Hematopoietic multipotent progenitor cell treated with erythropoietin and hydrocortisone succinate and interleukin-3 and kit ligand, for 15 days (in vitro differentiated cells): ENCODE measurements at places on chromosomes 3 and 15.

DNA sequence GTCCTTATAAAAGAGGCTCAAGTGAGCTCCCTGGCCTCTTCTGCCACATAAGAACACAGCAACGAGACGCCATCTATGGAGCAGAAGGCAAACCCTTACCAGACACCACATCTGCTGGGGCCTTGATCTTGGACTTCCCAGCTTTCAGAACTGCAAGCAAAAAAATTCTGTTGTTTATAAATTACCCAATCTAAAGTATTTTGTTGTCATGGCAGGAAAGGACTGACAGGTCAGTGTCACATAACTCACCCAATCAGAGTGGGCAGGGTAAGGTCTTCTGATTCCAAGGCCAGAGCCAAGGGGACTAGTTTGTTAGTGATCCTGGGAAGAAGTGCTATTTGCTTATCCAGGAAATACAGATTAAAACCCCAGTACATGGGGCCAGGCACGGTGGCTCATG, 98.9 kb downstream of the HMG20A start:
- DNase-seq: no peak

DNA sequence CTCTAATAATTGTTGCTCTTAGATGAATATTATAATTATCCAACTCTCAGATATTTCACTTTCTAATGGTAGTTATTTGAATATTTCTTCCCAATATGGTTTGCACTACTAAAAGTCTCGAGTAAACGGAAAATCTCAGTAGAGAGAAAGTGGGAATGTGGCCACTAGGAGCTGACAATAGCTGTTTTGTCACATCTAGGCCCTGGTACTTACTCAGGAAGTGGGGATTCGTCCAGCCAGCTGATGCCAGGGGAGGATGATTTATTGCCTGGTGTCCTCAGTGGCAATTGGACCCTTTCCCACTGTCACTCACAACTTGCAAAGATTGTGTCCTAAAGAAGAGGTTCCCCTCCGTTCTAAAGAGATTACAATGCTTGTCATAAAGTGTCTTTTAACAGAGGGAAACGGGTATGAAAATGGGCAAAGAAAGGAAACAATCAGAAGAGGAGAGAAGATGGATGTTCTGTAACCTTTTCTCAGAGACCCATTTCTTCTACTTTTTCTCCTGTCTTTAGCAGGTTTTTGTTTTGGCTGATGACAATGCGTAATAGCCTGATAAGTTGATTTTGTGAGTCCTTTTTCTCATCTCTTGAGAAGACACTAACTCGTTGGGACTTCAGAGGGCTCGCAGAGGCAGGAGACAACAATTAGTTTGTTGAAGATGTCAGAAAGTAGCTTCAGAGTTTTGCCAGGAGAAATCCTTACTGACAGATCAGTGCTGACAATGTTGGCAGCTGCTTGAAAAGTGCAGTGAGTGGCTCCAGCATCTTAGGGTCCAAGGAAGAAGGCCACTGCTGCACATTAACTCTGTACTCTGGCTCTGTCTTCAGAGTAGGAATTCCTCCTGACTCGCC, 320.6 kb downstream of the MECOM start:
- no peak for DNase-seq

GRCh38 chr15:49847423-49848281, 226.8 kb downstream of the DTWD1 start:
- no peak for DNase-seq

GRCh38 chr15:41809526-41810220, 18.2 kb upstream of the JMJD7 start:
- no peak for DNase-seq

- DNase-seq: no peak
Observed at GRCh38 chr3:175274474-175275218, 415.5 kb downstream of the NAALADL2 start.
